Mammary epithelial cell (primary cell): ENCODE measurements at places on chromosomes 3 and 15.

GRCh38 chr3:78613421-78613879 lies 1154.3 kb downstream of the ROBO1 start:
- DNase-seq, result no peak

- DNase-seq, result peak; percentile 29
These were observed 2.9 kb upstream of the TM4SF19 start for GRCh38 chr3:196341137-196341536.

DNA sequence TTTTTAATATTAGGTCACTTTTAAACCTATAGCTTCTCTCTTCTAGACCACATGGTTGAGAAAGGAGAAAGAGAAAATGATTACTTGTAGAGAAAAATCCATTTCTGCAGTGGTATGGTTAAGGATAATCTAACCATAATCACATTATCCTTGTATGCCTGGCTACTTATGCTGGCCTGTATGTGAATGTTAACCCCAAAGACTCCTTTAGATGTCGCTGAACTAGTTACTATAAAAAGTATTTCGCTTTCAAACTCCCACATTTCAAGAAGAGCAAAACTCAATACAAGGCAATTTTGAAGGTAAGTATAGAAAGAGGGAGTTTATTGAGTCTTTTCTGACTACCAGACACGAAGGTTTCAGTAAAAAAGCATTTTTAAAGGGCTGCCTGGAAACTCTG lies 2.2 kb downstream of the KCTD6 start:
- DNase-seq, result no peak

GRCh38 chr3:61875046-61875844 lies 313.9 kb downstream of the PTPRG start:
- DNase-seq, result no peak

- no peak for DNase-seq
These were observed 61.9 kb downstream of the NSMCE3 start for GRCh38 chr15:29207758-29208108.

DNA sequence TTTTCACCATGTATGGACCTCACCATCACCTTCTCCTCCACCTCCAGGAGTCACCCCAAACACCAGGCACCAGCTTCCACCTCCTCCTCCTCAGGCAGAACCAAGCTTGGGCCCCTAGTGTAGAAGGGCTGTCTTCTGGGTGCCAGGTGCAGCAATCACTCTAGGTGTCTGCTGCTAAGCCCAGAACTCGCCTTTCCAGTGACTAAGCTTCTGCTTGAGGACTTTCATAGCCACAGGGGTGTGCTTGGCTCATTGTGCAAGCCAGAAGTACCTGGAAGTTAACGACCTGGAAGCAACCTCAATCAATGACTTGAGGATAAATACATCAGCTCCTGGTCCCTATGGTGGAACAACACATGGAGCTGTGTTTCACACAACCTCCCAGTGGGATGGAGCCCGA lies 49.8 kb upstream of the PXYLP1 start:
- peak; percentile 25 for DNase-seq

GRCh38 chr3:184710870-184711492 lies 883 bp downstream of the MAGEF1 start:
- DNase-seq, result no peak

- no peak for DNase-seq
These were observed 146.3 kb downstream of the TLE3 start for GRCh38 chr15:69951256-69951897.

- DNase-seq, result no peak
These were observed 2.6 kb upstream of the LOXL1 start for GRCh38 chr15:73923488-73924164.

- no peak for DNase-seq
These were observed 64.5 kb downstream of the CERS3 start for GRCh38 chr15:100464256-100464655.

DNA sequence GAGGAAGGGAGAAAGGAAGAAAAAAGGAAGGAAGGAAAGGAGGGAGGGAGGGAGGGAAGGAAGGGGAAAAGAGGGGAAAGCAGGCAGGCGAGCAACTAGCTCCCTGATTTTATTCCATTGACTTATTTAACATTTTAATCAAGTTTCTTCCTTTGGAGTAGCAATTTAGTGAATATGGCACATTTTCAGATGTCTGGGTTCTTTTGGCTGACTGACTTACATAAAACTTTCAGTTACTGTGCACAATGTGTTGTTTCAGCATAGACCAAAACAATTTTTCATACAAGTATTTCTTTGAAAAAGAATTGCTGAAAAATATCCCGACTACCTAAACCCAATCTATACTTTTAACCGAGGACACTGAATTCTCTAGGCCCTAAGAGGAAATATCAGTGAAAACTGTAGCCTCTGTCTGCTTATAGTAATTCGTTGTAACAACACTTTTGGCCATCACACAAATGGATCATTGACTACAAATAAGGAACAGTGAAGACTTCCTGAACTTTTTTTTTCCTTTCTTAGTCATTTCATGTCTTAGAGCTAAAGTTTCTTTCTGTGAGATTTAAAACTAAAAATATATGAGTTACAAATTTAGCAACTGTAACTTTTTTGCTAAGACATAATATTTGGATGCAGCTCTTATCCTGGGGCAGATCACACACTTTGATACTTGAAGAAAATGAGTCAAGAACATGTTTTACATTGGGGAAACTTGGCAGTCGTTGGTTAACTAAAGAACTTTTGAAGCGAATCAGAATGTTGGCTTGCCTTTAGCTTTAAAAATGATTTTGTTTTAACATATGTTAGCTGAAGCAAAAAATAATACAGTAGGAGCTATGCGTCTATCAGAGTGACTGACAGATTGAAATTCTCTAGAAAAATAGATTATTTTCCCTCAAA lies 79.6 kb downstream of the SOX2 start:
- no peak for DNase-seq

GRCh38 chr3:49721596-49721895 lies 2.1 kb upstream of the AMIGO3 start:
- DNase-seq, result no peak

- DNase-seq, result no peak
These were observed 20.4 kb downstream of the CD200 start for GRCh38 chr3:112353365-112353764.

GRCh38 chr15:40232625-40233070 lies 6.2 kb upstream of the PAK6 start:
- DNase-seq, result no peak

GRCh38 chr15:58923696-58924300 lies 9.7 kb downstream of the SLTM start:
- DNase-seq, result no peak

GRCh38 chr3:60574046-60574769 lies 677.0 kb downstream of the FHIT start:
- DNase-seq, result no peak

GRCh38 chr3:48189321-48189720 lies 1.1 kb upstream of the CDC25A start:
- no peak for DNase-seq

GRCh38 chr3:70507486-70507885 lies 195.0 kb upstream of the MDFIC2 start:
- no peak for DNase-seq

GRCh38 chr3:25412269-25412668 lies 15.8 kb upstream of the RARB start:
- DNase-seq, result peak; percentile 3

DNA sequence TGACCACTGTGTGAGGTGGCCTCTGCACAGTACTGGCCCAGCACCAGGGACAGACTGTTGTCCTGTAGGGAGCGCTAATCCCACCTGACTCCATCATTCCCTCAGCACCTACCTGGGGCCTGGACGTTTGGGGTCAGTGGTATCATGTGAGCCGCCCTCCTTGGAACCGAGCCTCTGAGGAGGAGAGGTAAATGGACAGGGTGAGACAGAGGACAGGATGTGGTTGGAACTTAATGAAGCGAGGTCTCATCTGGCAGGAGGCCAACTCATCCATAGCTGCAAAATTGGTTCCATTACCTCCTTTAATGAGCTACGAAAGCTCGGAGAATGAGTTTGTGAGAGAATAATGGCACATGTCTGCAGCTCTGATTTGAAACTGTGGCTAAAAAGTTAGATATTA lies 13.9 kb downstream of the MAPKAPK3 start:
- DNase-seq, result no peak

GRCh38 chr3:184031187-184031792 lies at the start of gene HTR3D:
Gene HTR3D (plus strand): TSS chr3:184031742. CDS start chr3:184031742, 0 bp downstream.
- DNase-seq, result no peak

- DNase-seq, result peak; percentile 35
These were observed 28.6 kb downstream of the SOX14 start for GRCh38 chr3:137792626-137793271.

GRCh38 chr3:155386919-155387318 lies 93.4 kb upstream of the STRIT1 start:
- DNase-seq, result no peak

DNA sequence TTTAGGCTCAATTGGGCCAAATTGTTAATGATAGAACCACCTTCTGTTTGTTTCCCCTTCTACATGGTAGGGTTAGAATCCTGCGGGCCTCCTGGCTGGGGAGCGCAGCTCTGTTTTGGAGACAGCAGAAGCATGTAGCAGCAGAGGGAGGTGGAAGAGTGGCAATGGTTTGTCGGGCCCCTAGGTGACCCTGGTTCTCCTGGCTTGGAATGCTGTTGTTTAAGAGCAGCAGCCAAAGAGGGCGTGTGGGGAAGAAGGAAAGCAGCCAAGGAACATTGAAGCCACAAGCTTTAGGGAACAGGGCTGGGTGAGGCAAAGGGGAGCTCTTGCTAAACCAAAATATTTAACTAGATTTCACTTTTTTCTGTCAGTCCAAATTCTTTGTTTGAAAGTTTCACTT lies 213.7 kb upstream of the NR2E3 start:
- no peak for DNase-seq

- DNase-seq, result peak; percentile 56
These were observed 68.7 kb downstream of the AAGAB start for GRCh38 chr15:67185621-67186225.
